ENCODE measurements at places on chromosomes 1 and 21. TPM values are rescaled to one million over a fixed set of nuclear protein-coding genes. Genes with fewer than 3 reads are reported as not detected.

Gene EFNA1
- total RNA-seq, result 0.16 TPM

Gene ZNF648
- total RNA-seq, result not detected

Gene CLDN19
- not detected for total RNA-seq

Gene FYB2
- total RNA-seq, result not detected

Gene CALML6
- total RNA-seq, result 0.78 TPM

Gene KRTAP11-1
- not detected for total RNA-seq

Gene PTPRU
- total RNA-seq, result 0.13 TPM

Gene LAMC1
- total RNA-seq, result 0.33 TPM

Gene KANK4
- not detected for total RNA-seq

Gene LCE2A
- not detected for total RNA-seq

Gene BATF3
- total RNA-seq, result 147 TPM

Gene MEX3A
- total RNA-seq, result 0.24 TPM

Gene PCBP3
- 0.35 TPM for total RNA-seq

Gene C1QB
- total RNA-seq, result 0.53 TPM

Gene SMPDL3B
- 0.27 TPM for total RNA-seq

Gene FCER1G
- 4.1 TPM for total RNA-seq

Gene DMBX1
- total RNA-seq, result not detected

Gene PADI6
- not detected for total RNA-seq

Gene COL11A1
- not detected for total RNA-seq

Gene MPZ
- 1.9 TPM for total RNA-seq

Gene LCE2B
- not detected for total RNA-seq

Gene SLC26A9
- total RNA-seq, result not detected

Gene HMCN1
- 0.02 TPM for total RNA-seq

Gene SPRR5
- total RNA-seq, result not detected

Gene LCE1D
- not detected for total RNA-seq

Gene H3-3A
- total RNA-seq, result 372 TPM

Gene SYTL1
- 21.9 TPM for total RNA-seq

Gene MTR
- total RNA-seq, result 48.0 TPM

Gene RNF2
- total RNA-seq, result 30.5 TPM

Gene GBP6
- 0.22 TPM for total RNA-seq

Gene SPRR2B
- not detected for total RNA-seq

Gene NTMT2
- total RNA-seq, result not detected

Gene DIRAS3
- 0.28 TPM for total RNA-seq

Gene ADORA1
- total RNA-seq, result not detected

Gene B3GALNT2
- 15.6 TPM for total RNA-seq

Gene CFAP107
- total RNA-seq, result not detected

Gene CACHD1
- 0.35 TPM for total RNA-seq

Gene GPR25
- 0.18 TPM for total RNA-seq

Gene NDUFV3
- 36.6 TPM for total RNA-seq

Gene LRRIQ3
- total RNA-seq, result 2.0 TPM

Gene FAM72D
- total RNA-seq, result 9.6 TPM

Gene CD34
- total RNA-seq, result not detected

Gene OLIG1
- not detected for total RNA-seq

Gene PLD5
- total RNA-seq, result not detected

Gene SMCP
- not detected for total RNA-seq

Gene TSSK3
- total RNA-seq, result 1.1 TPM

Gene AIRE
- total RNA-seq, result not detected

Gene ACTL8
- total RNA-seq, result not detected

Gene TRABD2B
- total RNA-seq, result not detected

Gene SPRR1B
- total RNA-seq, result not detected
